Lung (tissue), 17 donors: ENCODE measurements at places on chromosomes 3 and 15. TPM values are rescaled to one million over a fixed set of nuclear protein-coding genes. Genes with fewer than 3 reads are reported as not detected.
A peak's percentile ranks its signal among the peaks of the same experiment; 100 is the strongest.

- DNase-seq: no peak
These were observed 191.6 kb upstream of the WNT5A start for GRCh38 chr3:55678546-55679216.

Gene GABRR3
- not detected for polyA plus RNA-seq

DNA sequence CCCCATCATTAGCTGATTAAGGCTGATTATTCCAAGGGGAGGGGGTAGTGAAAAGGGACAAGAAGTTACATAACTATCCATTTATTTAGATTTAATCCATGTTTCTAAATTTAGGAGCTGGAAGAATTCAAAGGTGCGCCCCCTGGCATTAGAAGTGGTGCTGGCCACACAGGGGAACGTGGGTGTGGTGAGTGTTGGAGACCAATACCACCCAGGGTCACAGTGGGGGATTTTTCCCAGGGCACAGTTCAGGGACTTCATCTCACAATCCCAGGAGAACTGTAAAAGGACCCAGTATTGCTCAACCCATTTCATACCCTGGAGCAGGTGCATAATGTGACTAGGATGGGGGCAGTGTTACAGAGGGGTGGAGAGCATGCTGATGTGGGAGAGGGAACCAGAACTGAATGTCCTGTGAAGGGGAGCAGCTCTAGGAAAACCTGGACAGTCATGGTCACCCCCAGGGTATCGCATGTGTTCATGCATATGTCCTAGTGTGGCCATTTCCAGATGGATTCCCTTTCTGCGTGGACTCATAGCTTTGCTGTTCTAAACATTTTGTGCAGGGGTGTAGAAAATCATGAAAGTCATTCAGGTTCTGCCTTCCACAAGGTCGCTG lies 110.3 kb downstream of the LSM3 start:
- DNase-seq: no peak

DNA sequence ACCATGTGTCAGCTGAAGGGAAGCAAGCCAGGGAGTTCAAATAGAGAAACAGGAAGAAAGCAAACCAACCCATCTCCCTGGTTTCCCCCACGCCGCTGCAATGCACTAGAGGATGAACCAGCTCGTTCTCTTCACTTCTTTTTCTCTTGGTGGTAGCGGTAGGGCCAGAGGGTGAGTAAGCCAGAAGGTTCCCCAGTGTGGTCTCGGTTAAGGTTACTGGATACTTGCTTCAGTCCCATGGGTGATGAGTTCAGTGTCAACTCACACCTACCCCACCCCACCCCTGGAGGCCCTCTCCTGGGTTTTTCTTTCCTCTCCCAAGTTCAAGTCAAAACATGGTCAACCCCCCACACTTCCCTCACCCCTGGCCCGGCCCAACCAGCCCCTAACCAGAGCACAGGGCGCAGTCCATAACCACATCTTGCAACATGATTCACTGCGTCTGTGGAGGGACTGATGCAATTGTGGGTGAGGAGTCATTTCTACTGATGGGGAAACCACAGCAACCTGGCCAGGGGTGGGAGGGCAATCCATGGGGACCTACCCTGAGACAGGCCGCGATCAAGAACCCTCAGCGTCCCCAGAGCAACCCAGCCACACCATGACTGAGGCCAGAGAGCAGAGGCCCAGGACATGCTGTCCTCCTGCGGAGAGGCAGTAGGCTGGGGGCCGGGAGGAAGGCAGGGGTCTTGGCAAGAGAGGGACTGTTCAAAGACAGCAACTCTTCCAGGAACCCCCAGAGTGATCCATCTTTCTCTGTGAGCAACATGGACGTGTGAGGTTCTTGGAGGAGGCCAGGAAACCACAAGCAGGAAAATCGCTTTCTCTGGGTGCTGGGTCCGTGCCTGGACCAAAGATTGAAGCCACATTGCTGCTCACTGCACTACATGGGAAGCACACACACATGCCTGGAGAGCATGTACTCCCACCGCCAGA lies 276.6 kb downstream of the UACA start:
- DNase-seq: no peak

Gene SORD
- 3.5 TPM for polyA plus RNA-seq

- DNase-seq: no peak
These were observed 276.2 kb upstream of the CTNNB1 start for GRCh38 chr3:40923143-40923542.

- DNase-seq: peak; percentile 37
These were observed 464.7 kb downstream of the PDCD6IP start for GRCh38 chr3:34263101-34263621.

Gene DNASE1L3
- 10.7 TPM for polyA plus RNA-seq

DNA sequence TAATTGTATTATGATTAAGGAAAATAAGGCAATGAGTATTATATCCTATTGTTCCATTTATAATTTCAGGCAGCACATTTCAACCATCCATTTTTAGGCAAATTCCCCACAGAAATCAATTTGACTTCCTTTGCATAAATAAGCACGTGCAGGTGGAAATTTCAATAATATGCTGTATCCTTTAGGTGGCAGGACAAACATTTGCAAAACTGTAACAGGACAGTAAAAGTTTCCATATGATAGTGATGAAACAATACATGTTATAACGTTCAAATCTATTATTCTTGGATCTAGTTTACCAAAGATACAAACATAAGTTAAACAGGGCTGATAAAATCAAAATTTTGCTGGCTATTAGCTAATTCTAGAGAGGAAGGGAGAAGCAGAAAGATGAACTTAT lies 8.5 kb downstream of the UACA start:
- DNase-seq: no peak
